ENCODE measurements at places on chromosomes 11 and 22.

DNA sequence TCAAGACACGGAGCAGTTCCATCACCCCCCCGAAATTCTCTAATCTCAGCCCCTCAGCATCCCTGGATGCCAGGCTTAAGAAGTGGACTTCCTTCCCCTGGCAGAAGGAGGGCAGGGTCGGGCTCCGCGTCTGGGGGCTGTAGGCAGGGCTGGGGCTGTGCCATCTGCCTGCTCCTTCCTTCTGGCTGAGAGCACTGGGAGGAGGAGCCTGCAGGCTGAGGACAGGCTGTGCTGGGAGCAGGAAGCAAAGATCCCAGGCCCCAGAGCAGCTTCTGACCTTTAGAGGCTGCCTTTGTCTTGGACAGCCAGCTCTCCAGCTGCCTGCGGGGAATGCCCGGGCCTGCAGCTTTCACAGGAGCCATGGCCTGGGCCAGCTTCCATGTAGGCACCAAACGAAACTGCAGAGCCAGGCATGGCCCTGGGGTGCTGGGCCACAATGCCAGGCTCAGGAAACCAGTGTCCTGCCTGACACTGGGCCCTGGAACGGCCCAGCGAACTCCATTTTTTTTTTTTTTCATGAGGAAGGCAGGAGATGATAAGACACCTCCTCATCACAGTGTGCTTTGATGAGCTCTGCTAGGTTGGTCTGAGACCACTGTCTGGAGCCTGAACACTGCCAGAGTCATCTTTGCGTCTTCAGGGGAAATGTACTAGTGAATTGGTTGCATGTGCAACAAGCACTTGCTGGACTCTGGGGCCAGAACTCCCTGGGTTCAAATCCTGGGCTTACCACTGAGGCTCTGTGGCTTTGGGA, 67.9 kb downstream of the MCM5 start:
- no peak for DNase-seq

DNA sequence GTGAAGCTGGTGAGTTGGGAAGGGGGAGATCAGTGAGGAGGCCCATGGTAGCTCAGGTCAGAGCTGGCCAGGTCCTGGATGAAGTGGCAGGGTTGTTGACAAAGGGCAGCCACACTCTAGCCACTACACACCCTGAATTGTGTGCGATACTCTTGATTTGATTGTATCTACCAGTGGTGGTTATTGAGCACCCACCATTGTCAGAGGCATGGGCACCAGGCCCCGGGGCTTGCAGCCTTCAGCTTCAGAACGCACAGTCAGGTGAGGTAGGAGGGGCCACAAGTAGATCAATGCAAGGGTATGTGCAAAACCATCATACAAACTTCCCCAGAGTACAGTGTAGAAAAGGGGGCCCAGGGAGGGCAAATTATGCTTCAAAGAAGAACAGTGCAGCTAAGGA, 38.1 kb downstream of the MICAL2 start:
- no peak for DNase-seq

GRCh38 chr22:50015451-50016307, 3.1 kb upstream of the IL17REL start:
- no peak for DNase-seq

- no peak for DNase-seq
Measured at GRCh38 chr22:31602259-31602952, 59.6 kb downstream of the PISD start.

GRCh38 chr22:41028841-41029240, 63.6 kb upstream of the EP300 start:
- DNase-seq: peak; percentile 73

GRCh38 chr22:24105013-24105360, 76.3 kb upstream of the SUSD2 start:
- DNase-seq: no peak

DNA sequence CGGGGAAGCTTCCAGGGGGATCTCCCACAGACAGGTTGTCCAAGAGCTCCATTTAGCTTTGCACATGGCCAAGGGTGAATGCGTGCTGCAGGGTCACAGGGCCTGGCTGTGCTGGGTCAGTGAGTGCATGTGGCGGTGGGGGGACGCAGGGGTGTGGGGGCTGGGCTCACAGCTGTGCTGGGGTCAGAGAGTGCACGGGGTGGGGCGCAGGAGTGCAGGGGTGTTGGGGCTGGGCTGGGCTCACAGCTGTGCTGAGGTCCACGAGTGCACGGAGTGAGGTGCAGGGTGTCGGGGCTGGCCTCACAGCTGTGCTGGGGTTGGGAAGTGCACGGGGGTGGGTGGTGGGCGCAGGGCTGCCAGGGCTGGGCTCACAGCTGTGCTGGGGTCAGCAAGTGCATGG, 557.7 kb downstream of the BRD1 start:
- DNase-seq: no peak

- peak; percentile 96 for DNase-seq
Measured at GRCh38 chr11:78350646-78351165, 66.9 kb downstream of the GAB2 start.

- no peak for DNase-seq
Measured at GRCh38 chr22:27982630-27983180, 63.6 kb upstream of the PITPNB start.

GRCh38 chr11:128624269-128625175, 37.2 kb upstream of the ETS1 start:
- peak; percentile 28 for DNase-seq

- DNase-seq: no peak
Measured at GRCh38 chr11:100801225-100801999, 114.3 kb downstream of the ARHGAP42 start.
